Germinal center (tissue), 1 donor: ENCODE measurements at places on chromosomes 2 and 18.
A peak's percentile ranks its signal among the peaks of the same experiment; 100 is the strongest.

- no peak for DNase-seq
These were observed 24.1 kb downstream of the GPR35 start for GRCh38 chr2:240649331-240649730.

- DNase-seq = no peak
These were observed 25.4 kb downstream of the KIF5C start for GRCh38 chr2:148900350-148900837.

DNA sequence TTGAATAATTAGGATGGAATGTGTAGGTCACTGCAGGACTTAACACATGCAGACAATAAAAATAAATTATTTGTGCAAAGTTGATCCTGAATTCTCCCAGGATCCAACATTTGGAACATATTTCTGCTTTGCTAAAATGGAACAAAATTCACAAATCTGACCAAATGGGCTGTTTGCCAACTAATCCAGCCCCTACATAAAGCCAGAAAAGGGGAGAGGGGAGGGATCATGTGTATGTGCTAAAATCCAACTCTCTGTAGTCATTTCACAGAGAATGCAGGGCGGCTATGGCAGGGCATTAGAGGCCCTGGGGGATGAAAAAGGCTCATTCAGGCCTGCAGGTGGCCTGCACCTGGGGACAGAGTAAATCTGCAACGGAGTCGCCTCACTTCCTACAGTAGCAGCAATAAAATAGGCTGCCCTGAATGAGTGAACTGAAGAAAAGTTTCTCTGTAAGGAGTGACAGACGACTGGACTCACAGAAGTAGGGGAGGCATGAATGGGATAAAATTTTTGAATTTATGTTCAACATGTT, 4.0 kb upstream of the ZFP36L2 start:
- DNase-seq = no peak

DNA sequence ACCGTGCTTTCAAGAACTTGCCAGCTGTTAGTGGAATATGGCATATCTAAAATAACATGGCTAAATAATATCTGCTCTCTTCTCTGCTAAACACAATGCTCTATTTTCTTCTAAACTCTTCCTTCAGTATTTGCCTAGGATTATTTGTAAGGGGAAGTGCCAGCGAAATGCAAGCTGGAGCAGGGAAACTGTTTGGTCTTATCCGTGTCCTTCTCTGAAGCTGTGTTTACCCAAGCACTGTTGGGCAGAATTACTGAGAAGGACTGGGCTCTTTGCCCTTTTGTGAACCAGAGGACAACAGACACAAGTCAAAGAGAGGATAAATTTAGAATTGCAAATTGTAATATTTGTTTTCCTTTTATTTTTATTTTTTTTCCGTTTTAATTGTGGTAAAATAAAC, 23.6 kb downstream of the CPO start:
- no peak for DNase-seq

- peak; percentile 89 for DNase-seq
These were observed 162.6 kb upstream of the SIX3 start for GRCh38 chr2:44778671-44779476.

DNA sequence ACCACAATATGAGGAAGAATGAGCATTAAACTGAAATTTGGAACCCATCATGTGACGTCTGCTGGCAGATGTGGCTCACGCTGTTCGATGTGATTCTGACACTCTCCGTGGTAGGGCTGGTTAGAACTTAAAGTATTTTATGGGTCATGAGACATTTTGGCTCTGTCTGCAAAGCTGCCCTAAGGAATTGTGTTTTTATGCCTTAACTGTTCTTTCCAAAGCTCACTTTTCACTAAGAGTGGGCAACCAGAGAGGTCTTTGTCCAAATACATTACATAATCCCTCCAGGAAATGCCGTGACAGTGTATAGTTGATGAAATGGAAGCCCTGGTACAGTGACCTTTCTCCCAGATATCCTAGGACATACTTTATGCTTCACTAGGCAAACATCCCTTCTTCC, 119.1 kb downstream of the AQP4 start:
- DNase-seq = no peak

GRCh38 chr2:167686691-167687090, 560.7 kb downstream of the STK39 start:
- no peak for DNase-seq

- DNase-seq = no peak
These were observed 26.4 kb downstream of the ELP2 start for GRCh38 chr18:36155851-36156757.

GRCh38 chr2:36568516-36569246, 29.3 kb downstream of the FEZ2 start:
- DNase-seq = no peak

- no peak for DNase-seq
These were observed 112.5 kb downstream of the BMPR2 start for GRCh38 chr2:202488671-202489070.

GRCh38 chr2:51673628-51674027, 641.7 kb upstream of the NRXN1 start:
- no peak for DNase-seq

- no peak for DNase-seq
These were observed 6.2 kb downstream of the PDCL3 start for GRCh38 chr2:100568989-100569388.

DNA sequence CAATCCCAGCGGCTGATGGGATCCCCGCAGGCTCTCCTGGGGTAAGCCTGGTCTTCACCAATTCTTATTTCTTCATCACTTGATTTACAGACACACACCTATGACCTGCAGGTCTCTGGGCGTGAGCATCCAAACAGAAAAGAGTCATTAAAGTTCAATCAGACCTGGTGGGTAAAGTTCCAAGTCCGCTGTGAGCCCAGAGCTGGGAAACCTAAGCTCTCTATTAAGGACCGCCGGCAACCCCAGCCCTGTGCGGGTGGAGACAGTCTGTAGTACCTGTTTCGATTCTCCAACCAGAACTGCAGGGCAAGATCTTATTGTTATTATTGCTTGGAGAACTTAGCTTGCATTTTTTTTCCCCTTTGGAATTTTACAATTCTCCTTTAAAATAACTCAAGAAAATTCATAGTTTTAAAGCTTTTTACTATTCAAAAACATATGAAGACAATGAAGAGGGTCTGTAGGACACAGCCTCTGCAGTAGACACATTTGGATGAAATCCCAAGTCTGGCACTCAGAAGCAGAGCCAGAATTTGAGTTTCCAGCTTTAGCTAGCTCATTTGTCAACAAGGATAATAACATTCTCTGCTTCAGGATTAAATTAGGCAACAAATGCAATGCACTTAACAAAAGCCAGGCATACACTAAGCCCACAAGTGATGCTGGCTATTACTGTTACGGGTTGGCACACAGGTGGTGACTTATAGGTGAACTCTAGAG, 376.4 kb downstream of the INSIG2 start:
- no peak for DNase-seq

- no peak for DNase-seq
These were observed 63.3 kb downstream of the FAM228A start for GRCh38 chr2:24238158-24238557.

GRCh38 chr2:122528958-122529705, 773.7 kb downstream of the TSN start:
- no peak for DNase-seq

DNA sequence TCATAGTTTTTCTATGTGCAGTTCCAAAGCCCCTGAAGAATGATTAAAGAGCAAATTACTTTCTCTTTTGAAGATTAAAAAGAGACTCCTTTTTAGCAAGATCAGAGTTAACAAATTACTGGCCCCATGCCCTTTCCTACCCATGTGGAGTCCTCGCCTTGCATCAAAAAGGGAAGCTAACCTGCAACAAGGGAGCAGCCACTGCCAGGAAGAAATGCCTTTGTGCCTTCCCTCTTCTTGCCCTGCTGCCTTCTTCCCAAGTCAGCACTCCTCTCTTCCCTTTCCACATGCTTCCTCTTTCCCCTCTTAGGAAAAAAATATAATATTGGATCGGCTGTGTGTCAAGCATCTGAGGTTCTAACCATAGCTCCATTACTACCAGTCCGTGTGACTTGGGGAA, 37.1 kb upstream of the CYP1B1 start:
- no peak for DNase-seq

DNA sequence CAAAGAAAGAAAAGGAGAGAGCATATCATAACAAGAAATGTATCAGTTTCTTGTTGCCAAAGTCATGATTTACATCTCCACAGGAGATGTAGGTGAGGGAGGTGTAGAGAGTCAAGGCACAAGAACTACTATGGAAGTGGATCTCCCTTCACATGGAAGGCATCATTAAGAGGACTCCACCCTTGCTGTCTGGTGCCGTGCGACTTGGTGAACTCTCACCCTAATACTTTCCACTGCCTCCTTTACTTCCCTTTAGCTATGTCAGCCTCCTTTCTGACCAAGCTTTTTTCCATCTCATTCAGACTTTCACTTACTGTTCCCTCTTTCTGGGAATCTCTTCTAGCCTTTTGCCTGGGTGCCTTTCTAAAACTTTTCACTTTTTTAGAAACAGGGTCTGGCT, 490.0 kb downstream of the THSD7B start:
- DNase-seq = no peak

- DNase-seq = no peak
These were observed 238.7 kb upstream of the COPS8 start for GRCh38 chr2:236847023-236847422.

DNA sequence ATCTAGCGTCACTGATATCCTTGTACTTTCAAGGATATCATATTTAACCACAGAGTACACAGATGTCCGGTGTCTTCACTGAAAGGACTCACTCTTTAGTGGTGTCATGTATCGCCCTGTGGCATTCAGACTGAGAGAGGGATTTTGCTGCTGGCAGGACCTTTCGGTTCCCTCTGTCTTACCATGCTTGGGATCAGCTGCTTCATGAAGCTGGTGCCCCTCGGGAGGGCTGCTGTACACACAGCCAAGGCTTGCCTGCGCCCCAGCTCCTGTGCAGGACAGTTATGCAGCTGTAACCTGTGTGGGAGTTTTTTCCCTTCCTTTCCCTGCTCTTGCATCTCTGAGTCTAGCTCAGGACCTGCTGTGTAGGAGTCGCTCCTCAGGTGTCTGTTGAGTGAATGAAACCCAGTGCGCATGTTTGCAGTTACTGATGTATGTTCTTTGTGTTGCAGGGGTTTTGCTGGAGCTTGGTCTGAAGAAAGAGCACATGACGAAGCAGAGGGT, 64.4 kb downstream of the GREB1 start:
- DNase-seq = no peak

DNA sequence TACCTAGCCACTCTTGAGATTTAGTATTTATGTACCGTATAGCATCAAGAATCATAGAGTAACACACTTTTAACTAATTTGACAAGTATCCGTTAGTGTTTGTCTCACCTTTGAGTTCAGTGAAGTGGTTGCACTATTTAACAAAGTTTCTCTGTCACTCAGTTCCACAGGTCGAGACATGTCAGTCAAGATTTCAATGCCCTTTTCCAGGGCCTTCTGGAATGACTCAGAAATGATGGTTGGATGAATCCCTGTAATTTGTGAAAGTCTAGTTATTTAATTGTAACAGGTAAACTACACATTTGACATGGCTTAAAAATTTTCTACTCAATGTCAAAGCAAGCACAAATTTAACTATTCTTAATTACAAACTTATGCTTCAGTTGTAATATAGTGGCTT, 9.7 kb downstream of the CCT4 start:
- DNase-seq = no peak

DNA sequence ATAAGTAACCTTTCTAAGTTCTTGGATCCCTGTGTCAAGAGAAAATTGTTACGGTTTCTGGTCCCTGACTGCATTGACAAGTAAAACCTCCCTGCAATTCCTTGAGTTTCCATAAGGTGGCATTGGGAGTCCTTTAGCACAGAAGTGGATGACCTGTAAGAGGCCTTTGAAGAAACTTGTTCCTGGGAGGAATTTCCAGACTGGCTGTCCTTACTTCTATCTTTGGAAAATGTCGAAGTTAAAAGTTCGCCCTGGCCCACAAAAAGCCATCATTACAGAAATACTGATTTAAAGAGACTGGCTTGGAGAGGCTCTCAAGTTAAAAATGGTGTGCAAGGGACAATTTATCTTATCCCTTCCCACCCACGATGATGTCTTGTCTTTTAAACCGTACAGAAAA, 218.4 kb downstream of the CDH20 start:
- peak; percentile 37 for DNase-seq

GRCh38 chr18:60022671-60023276, 123.0 kb downstream of the PMAIP1 start:
- DNase-seq = no peak

GRCh38 chr2:196112418-196113034, 43.9 kb upstream of the DNAH7 start:
- no peak for DNase-seq

DNA sequence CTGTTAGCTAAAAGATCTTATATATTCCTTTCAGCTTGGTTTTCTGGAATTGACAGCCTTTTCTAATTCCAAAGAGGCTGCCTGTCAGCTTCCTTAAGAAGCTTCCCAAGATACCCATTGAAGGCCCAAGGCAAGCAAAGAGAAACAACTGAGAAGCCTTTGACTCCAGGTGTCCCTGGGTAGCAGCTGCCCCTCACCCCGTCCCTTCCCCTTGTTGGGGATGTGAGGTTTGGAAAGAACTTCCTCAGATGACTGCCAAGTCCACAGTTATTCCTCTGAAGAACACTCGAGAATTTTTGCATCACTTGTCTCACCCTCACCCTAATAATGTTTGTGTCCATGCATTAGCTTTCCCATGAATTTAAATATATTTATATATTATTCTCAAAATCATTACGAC, 13.3 kb downstream of the MAPRE3 start:
- no peak for DNase-seq

GRCh38 chr2:215576572-215576971, 140.7 kb upstream of the FN1 start:
- DNase-seq = no peak

DNA sequence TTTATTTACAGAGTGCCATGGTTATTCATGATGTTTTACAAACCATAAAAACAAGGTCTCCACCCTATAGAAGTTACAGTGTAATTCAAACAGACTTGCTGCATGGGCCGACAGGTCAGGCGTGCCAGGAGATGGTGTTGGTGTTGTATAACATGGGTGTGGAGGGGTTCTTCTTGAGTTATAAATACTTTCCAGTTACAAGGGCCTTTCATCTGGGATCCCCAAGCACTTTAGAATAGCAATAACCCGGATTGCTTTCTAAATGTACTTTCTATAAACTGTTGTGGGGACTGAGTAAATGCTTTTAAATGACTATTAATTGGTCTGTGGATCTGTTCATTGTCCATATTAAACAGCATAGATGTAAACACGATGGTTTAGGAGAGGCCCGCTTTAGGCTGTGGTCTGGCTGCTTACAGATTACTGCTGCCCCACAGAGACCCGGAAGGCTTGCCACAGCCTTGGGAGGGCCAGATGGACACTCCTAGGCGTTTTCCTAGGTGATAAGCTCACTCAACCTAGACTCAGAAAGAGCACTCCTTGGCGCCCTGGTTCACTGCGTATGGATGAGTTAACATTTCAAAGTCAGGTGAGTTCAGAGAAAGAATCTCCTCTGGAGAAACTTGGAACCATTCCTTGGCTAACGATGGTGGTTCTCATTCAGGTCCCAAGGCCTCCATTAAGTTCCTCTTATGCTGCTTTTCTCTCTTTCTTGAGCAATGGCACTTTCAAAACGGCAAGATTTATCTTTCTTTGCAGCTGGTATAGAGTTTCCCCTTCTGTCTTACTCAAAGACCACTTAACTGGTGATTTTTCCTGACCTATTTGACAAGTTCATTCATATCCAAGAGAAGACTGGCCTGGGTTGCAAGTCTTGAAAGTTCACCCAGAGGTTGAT, 3.6 kb upstream of the KIAA2012 start:
- DNase-seq = no peak

- DNase-seq = no peak
These were observed 233.2 kb upstream of the THSD7B start for GRCh38 chr2:136532171-136532570.
